Myocyte (in vitro differentiated cells): ENCODE measurements at places on chromosomes 4 and X. TPM values are rescaled to one million over a fixed set of nuclear protein-coding genes. Genes with fewer than 3 reads are reported as not detected.

Gene LRIT3
- 0.03 TPM in 1 of 2 replicates, not detected in the other for total RNA-seq

Gene FGFR3
- total RNA-seq = 0.10 TPM in 1 of 2 replicates, not detected in the other

DNA sequence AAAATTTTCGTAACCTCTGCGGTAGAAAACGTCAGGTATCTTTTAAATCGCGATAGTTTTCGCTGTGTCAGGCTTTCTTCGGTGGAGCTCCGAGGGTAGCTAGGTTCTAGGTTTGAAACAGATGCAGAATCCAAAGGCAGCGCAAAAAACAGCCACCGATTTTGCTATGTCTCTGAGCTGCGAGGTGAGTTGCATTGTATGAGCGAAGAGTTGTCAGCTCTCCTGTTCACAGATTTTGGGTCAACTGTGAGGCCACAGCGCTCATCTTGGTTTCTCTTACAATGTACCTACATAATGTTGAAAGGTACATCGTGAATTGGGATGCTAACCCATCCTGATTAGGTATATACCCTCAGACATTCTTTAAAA, 486 bp downstream of the CLCN3 start:
- no peak for DNase-seq

DNA sequence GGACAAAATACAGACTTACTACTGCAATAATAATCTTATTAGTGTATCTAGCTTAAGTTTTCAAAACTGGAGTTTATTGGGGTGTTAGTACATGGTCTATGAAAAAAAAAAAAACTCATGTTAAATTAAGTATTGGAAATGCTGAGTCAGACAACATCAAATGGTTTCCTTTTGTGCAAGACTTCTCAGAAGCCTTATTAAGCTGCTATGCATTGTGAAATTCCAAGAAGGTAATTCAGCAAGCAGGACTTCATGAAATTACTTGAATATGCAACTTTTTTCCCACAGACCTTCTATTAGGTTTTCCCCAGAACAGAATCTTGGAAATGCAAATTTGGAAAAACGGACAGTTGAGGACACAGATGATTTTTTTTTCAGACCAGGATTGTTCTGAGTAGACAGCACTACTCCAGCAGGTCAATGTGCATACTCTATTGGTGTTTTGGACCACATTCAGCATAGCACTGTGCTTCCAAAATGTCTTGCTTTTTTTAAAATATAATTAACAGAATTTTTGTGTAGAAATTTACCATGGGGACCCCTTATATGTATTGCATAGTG, 568.8 kb upstream of the TENM3 start:
- no peak for DNase-seq

Gene MMRN1
- total RNA-seq = not detected in 2 replicates

DNA sequence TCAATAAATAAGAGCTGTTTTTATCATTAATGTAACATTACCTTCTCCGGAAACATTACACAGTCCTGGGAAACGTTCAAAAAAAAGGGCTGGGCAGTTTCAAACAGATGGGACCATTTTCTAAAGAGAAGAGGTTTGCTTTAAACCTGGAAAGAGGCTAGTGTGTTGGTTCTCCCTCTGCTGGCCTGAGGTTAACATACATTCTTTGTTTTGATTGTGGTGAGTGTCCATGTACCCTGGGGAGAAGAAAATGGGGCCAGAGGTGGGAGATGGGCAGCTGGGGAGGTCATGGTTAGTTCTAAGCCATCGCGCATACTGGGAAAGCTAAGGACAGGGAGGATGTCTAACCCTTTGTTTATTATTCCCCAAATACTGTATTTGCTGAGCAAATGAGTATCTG, 194.7 kb downstream of the CPEB2 start:
- peak; percentile 67 for DNase-seq

DNA sequence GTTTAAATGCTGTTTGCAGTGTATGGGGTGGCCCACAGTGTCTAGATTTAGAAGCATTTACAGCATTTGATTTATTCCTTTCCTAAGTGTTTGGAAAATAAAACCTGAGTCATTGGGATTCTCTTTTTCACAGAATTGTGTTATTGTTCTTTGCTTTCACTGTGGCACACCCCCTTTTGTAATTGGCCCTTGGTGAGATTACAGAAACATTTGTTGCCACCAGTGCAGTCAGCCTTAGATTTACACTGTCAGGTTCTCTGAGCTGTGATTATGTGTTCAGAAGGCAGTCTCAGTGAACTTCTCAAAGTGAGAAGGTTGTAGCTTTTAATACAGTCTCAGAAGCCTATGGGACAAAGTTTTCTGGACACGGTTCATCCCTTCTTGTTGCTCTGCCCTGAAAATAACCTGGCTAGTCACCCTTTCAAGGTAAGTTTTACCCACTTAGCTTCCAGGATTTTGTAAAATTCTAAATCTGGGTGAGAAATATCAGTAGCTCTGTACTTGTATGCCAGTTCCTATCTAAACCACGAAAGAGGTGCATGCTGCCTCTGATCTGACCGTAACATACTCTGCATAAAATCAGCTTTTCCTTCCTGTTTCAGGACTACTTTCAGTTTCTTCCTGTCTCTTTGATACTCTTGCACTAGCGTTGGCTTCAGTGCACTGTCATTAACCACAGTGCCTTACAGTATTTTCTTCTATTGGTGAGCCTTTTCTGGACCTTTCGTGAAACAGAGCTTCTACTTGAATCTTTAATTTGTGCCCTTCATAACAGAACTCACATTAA, 12.6 kb downstream of the RUFY3 start:
- DNase-seq = peak; percentile 42

- no peak for DNase-seq
Observed at GRCh38 chr4:33427676-33428075, 2707.5 kb downstream of the PCDH7 start.

Gene ITM2A
- total RNA-seq = 0.21 TPM in 1 of 2 replicates, not detected in the other

- DNase-seq = no peak
Observed at GRCh38 chr4:20319825-20320612, 68.3 kb downstream of the SLIT2 start.

Gene ZNF718
- total RNA-seq = 4.3 and 4.9 TPM in 2 replicates

- no peak for DNase-seq
Observed at GRCh38 chr4:80471756-80472155, 136.2 kb downstream of the CFAP299 start.

DNA sequence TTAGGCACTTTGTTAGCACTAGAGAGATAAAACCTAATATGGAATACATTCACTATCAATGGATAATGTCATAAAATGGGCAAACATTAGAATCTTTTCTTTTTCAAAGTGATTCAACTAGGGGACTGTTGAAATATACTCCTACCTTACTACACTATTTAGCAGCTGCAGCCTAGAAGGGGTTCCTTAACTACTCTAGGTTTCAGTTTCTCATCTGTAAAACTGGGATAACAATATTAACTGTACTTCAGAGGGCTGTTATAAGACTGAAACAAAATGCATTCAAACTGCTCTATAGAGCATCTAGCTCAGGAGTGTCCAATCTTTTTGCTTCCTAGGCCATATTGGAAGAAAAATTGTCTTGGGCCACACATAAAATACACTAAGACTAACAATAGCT, 147.4 kb downstream of the CDS1 start:
- no peak for DNase-seq
